ENCODE measurements at places on chromosomes 7 and 10.
A peak's percentile ranks its signal among the peaks of the same experiment; 100 is the strongest.

GRCh38 chr10:115710136-115710535 lies 562.9 kb downstream of the GFRA1 start:
- no peak for DNase-seq

GRCh38 chr10:80561950-80562349 lies 24.2 kb downstream of the SH2D4B start:
- DNase-seq: no peak

DNA sequence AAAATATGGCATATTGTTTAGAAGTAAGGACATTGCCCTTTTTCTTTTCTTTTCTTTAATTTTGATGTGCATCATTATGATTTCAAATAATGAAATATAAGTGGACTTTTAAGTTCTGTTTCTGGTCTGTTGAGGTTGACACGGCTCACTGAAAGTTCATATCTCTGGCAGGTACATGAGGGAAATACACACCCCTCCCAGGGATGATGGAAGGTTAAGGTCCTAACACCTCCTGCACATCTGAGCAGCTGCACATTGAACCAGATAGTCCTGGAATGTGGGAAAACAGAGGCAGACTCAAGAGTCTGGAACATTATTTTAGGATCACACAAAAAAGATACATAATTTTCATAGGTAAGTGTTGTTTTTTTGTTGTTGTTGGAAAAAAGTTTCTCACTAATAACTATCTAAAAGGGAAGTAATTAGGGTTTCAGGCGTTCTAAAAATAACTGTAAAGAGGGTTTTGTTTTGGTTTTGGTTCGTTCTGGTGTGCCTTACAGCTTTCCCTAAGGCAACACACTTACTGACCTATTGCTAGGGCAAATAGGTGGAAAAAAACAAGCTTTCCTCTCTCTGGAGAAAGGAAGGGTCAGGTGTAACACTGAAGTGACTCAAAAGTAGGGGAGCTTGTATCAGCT lies 201.2 kb upstream of the PRKCQ start:
- no peak for DNase-seq

DNA sequence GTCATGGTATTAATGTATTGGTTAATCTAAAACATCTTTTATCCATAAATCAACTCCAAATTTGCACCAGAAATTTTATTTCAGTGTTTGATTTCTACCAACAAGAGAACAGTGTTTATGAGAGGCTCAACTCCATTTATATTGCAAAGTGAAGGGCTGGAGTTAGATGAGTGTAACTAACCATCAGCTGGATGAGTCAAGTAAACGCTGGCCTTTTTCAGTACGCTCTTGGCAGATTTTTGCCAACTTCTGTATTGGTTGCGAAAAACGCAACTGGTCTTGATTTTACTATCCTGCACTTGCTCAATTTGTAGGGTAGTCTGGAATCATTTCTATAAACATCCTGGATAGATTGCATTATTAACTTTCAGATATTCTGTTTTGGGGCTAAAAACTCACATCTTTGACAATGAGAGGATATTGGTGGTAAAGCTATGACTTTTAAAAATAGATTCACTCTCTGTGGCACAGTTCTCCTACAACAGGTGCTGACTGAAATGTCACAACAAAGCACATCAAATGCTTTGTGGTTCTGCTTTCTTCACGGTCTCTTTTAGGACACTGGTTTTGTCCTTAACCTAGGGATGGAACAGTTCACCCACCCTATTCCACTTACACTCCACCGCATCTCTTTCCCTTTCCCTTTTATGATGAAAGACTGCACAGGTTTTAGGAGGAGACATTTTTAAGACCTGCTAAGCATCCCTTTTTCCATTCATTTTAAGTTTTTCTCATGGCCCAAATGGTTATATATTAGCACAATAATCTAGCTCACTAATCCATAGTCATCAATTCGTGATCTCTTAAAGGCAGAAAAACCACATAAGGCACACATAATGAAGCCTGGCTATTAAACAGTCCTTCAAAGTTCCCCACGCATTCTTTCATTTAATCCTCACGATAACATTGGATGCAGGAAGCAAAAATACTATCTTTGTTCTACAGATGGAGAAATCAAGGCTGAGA lies 12.8 kb downstream of the CACNA2D1 start:
- no peak for DNase-seq

- DNase-seq: no peak
These were observed 1.3 kb upstream of the HKDC1 start for GRCh38 chr10:69218831-69219230.

GRCh38 chr10:20302033-20302432 lies 485.8 kb downstream of the PLXDC2 start:
- no peak for DNase-seq

GRCh38 chr7:79176859-79177477 lies 276.5 kb downstream of the MAGI2 start:
- DNase-seq: peak; percentile 7

- no peak for DNase-seq
These were observed 93.8 kb upstream of the GNA12 start for GRCh38 chr7:2937701-2938513.

DNA sequence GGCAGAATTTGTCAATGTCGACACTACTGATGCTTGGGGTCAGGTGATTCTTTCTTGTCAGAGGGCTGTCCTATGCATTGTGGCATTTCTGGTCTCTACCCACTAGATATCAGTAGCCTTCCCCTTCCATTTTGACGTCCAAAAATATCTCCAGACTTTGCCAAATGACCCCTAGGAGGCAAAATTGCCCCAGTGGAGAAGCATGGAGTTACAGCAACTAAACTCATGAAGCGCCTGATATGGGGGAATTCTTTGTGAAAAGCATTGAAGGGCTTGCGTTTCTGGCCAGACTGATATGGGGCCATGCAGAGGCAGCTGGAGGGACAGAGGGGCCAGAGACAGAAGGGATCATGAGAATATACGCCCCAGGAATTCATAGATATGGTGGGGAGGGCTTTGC lies 43.6 kb downstream of the ADRB1 start:
- no peak for DNase-seq

DNA sequence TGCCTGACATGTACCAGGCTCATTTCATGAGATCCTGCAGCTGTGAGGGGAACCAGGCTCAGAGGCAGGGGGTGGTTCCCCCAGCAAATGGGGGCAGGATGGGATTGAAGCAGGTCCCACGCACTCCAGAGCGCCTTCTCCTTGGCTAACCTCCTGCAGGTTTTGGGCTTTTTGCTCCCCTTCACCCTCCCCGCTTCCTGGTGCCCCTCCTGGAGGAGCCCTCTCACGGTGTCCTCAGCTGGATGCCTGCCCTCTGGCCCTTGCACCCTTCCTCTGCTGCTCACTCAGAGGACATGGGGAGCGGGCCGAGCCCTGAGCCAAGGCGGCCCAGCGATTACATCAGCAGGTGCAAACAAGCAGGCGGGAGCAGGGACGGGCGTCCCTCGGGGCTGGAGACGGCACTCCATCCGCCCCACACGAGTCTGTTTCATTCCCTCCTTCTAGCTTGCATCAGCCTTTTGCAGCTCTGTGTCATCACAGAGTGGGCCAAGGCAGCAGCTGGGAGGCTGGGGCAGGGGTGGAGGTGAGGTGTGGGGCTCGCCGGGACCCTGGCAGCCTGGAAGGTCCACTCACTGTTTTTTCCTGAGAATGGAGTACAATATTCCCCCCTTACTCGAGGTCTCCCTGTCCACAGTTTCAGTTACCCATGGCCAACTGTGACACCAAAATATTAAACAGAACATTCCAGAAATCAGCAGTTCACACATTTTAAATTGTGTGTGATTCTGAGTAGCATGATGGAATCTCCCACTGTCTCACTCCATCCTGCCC lies 52.7 kb upstream of the SLC29A3 start:
- no peak for DNase-seq

DNA sequence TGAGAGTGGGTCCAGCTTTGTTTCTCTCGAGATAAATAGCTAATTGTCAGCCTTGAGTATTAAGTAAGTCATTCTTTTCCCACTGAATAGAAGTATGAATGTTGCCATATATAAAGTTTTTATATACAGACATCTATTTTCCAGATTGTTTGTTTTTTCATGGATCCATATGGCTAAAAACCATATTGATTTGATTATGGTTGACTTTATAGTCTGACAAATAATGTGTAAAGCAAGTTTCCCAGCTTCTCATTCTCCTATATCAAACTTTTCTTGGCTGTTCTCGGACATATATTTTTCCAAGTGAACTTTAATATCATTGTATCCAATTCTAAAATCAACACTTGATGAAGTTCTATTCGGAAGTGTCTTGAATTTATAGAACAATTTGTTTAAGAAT lies 352.4 kb upstream of the MEOX2 start:
- DNase-seq: no peak

- DNase-seq: no peak
These were observed 112.0 kb downstream of the PFKFB3 start for GRCh38 chr10:6314620-6315205.

DNA sequence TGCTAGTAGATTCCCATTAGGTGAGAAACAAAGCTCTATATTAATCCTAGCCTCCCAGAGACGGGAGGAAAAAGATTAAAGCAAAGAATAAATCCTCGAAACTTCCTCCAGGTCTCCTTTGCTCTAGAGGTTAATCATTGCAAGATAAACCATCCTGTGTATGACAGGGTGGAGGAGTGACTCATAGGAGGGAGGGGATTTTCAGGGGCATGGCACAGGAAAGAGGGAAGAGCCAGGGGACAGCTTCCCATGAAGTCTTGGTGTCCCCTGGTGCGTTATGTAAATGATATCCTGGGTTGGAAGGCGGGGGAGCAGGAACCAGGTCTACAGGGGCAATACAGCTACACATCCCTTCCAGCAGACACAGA lies 780 bp downstream of the CYP3A5 start:
- DNase-seq: no peak

GRCh38 chr10:78479467-78479866 lies 445.8 kb downstream of the RPS24 start:
- no peak for DNase-seq

GRCh38 chr7:107981466-107981865 lies 21.5 kb downstream of the LAMB1 start:
- DNase-seq: no peak

DNA sequence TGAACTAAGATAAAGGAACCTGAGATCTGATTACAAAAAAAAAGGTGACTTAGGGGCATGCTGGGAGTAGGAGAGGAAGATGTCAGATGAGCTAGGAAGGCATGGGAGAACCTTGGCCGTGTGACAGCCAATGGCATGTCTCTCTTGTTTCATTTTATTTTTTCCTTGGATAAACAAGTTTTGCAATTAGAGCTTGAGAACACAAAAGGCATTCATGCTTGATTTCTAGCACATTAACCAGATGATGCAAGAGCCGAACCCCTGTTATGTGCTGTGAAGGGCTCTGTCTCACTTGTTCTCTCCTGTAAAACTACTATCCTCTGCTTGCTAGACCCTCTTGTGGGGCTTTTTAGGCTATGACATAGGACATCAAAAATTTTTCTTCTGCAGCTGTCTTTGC lies 134.3 kb upstream of the ASAH2 start:
- no peak for DNase-seq

DNA sequence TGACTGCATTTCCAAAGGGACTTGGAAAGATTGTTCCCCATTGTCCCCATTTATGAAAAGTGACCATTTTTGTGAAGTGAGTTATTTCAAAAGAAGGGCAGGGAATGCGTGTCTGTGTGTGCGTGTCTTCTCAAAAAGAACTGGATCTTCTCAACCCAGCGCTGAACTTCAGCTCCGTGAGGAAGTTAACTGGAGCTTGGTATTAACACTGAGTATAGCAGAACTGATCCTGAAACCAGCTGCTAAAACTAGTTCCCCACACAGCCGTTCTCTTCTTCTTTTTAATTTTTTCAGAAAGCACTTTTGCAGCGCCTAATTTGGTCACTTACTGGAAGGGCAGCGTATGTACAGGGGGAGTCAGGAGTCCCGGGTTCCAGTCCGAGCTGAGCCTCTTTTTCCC lies 45.8 kb upstream of the PLEKHA1 start:
- no peak for DNase-seq

- DNase-seq: no peak
These were observed 347.8 kb downstream of the NXPH1 start for GRCh38 chr7:8781166-8781565.

DNA sequence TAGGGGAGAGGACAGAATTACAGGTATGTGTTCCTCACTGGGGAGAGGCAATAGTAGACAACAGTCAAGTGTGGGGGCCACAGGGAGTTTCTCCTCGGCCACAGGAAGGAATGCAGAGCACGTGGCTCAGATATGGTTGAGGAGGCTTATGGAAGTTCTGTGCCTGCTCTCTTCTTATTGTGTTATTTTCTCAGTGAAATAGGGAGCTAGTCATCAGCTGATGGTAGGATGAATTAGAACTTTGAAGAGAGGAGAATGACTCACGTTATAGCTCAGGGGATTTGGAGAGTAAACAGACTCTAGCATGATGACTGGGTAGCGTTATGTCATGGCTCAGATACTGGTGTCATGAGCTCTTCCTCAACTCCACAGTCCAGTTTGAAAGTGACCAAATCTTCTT lies 308.3 kb upstream of the IGFBP3 start:
- DNase-seq: no peak

DNA sequence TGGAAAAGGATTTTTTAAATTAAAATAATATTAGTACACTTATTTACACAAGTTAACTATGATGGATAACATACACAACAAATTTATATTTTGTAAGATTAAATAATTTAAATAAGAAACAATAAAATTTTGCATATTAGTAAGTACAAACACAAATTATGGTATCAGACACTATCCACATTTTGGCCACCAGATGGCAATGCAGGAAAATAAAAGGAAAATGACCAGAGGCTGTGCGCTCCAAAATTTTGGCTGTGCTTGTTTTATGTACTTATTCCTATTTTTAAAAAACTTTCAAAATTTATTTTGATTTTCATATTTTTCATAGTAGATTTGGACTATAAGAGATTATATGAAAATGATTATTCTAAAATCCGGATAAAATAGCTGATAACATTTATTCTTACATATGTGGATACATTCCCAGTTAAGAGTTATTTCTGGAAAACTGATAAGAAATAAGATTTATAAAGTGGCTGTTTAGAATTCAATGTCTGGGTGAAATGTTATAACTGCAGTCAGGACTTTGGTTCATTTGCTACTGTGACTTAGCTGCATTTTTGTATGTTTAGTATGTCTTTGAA lies 274.7 kb upstream of the HGF start:
- DNase-seq: no peak

DNA sequence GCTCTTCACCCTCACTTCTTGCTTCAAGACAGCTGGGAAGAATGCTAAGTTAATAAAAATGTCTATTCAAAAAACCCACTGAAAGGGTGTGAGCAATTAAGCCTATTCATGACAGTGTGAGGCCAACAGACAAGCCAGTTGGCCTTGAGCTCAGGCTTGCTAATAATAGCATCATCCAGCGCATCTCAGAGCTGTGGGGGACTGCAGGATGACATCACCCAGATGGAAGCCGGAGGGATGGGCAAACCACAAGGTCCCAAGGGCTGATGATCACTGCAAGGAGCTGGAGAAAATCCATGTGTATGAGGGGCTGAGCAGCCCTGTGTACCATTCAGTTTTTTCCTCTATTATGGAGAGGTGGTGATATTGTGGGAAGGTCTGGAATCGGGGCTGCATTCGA lies 770.4 kb downstream of the TNS3 start:
- no peak for DNase-seq

Data from iPS DF 19.7 (cell line).